SK-N-SH (cell line): ENCODE measurements at places on chromosomes 6 and 20. TPM values are rescaled to one million over a fixed set of nuclear protein-coding genes. Genes with fewer than 3 reads are reported as not detected.

KIAA1755 gene
- 0.44 and 0.54 TPM in 2 replicates for polyA plus RNA-seq

JAG1 gene
- polyA plus RNA-seq = 6.0 and 7.7 TPM in 2 replicates

DNA sequence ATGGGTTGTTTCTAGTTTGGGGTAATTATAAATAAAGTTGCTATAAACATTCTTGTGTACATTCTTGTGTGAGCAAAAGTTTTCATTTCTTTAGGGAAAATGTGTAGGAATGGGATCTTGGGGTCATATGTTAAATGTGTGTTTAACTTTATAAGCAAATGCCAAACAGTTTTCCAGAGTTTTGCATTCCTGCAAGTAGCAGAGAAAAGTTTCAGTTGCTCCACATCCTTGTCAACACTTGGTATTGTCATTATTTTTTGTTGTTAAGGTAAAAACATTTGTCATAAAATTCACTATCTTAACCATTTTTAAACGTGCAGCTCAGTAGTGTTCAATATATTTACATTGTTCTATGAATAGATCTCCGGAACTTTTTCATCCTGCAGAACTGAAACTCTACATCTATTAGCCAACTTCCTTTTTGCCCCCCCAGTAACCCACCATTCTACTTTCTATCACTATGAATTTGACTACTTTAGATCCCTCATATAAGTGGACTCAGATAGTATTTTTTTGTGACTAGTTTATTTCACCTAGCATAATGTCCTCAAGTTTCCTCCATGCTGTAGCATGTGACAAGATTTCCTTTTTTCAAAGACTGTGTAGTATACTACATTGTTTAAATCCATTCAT lies 48.4 kb downstream of the PHACTR2 start:
- no peak overlapping the region for H3K27ac ChIP-seq
- H3K27me3 ChIP-seq = no peaks in the 10 kb centered on the region
- H3K36me3 ChIP-seq = no peaks in the 10 kb centered on the region
- no peak for DNase-seq
- H3K4me3 ChIP-seq = no peak overlapping the region

DNA sequence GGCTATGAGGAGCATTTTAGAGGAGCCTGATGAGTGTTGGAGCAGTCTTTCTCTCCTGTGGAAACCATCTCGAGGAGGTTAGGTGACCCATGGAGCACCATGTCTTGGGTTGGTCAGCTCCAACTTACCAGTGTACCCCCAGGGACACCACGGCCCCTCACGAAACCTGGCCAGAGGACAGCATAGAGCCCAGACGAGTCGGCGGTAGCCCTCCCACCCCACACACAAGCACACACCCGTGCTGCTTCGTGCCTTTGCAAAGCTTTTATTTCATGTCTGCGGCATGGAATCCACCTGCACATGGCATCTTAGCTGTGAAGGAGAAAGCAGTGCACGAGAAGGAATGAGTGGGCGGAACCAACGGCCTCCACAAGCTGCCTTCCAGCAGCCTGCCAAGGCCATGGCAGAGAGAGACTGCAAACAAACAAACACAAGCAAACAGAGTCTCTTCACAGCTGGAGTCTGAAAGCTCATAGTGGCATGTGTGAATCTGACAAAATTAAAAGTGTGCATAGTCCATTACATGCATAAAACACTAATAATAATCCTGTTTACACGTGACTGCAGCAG lies 53.6 kb downstream of the EZR start:
- DNase-seq = no peak
- peaks cover 23% of the 10 kb centered on the region for H3K36me3 ChIP-seq
- H3K27me3 ChIP-seq = no peaks in the 10 kb centered on the region
- H3K4me1 ChIP-seq = peaks cover 18% of the 10 kb centered on the region; the same call in 1 of the 2 replicates
- H3K27ac ChIP-seq = no peak overlapping the region

DNA sequence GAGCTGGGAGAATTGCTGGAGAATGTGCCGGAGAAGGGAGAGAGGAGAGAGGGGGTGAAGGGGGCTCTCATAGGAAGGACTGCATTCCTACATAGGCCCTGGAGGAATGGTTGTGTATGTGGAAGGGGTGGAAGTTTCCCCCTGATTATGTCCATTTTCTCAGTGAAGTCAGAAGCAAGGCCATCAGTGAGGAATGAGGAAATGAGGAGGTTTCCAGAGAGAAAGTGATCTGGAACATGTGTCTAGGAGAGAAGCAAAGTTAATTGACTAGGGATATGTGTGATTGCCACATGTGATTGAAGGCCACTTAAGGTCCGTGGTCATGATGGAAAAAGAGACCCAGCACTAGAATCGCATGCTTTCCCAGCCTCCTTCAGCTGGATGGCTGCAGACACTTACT lies 42.3 kb downstream of the TBPL1 start:
- H3K4me3 ChIP-seq = no peak overlapping the region
- no peaks in the 10 kb centered on the region for H3K36me3 ChIP-seq
- no peak for DNase-seq
- H3K27me3 ChIP-seq = no peaks in the 10 kb centered on the region
- no peak overlapping the region for H3K27ac ChIP-seq
